ENCODE measurements at places on chromosomes 12 and 14.

DNA sequence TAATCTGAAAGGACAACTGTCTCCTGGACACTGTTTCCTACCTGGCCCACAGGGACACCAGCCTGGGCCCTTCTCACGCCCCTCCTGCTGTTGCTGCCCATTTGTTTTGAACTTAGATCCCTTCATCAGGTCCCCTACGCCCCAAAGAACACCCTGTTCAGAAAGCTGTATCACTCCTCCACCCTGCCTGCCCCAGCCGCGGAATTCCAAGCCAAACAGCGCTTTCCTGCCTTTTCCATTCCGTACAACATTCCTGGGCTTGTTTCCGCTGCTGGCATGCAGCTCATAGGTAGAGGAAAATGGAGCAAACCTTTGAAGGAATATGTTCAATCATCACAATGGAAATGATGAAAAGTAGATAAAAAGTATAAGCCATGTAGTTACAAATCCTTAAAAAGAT, 12.8 kb upstream of the GSG1 start:
- no peak for DNase-seq

GRCh38 chr14:96145116-96145864, 59.3 kb upstream of the BDKRB2 start:
- no peak for DNase-seq

- DNase-seq: peak; percentile 7
Observed at GRCh38 chr14:57889245-57889644, 23.4 kb upstream of the SLC35F4 start.

DNA sequence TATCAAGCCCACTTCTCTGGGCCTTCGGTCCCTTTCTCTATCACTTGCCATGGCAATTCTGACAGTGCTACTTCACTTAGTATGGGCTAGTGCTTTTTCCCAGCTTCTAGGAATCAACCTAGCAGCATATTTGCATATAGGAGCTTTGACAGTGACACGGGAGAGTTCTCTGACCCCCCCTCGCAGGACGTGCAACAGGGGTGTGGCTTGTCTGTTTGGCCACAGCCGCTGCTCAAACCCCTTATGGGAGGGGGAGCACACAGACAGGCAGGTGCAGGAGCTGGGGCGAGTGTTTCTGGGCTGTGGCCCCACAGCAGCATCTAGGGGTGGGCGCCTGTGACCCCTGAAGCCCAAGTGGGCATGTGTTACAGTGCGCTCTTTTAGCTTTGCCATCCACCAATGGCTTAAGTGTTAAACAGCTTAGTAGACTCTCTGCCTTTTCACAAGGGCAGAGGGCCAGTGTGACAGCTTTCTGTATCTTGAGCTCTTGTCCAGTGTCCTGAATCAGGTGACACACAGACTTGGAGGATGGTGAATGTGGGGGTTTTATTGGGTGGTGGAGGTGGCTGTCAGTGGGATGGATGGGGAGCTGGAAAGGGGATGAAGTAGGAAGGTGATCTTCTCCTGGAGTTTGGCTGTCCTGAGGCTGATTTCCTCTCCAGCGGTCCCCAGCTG, 229.3 kb downstream of the PCNX1 start:
- DNase-seq: no peak

- DNase-seq: no peak
Observed at GRCh38 chr14:33646692-33647260, 304.1 kb downstream of the EGLN3 start.
